ENCODE measurements at places on chromosomes 4 and X. TPM values are rescaled to one million over a fixed set of nuclear protein-coding genes. Genes with fewer than 3 reads are reported as not detected.

SLC49A3 gene
- 2.8 TPM for polyA plus RNA-seq

SSX2 gene
- not detected for polyA plus RNA-seq

DNA sequence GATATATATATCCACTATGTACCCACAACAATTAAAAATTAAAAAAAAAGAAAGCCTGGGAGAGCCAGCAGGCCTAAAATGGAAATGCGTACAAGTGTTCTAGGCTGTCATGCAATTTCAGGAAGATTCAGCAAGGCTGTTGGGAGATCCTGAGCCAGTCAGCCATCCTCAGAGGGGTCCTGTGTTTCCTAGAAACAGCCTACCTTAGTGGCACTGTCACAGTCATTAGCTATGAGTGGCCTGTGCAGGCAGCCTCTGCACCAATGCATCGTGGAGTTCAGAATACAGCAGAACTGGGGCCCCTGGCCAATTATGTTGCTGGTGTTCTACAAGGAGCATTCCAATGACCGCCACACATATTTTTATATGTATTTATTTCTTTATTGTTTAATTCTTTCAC, 21.0 kb upstream of the USP53 start:
- no peak for DNase-seq

GRCh38 chr4:100848841-100849240, 331.0 kb upstream of the EMCN start:
- DNase-seq: no peak

- no peak for DNase-seq
These were observed 24.4 kb upstream of the SLC25A6 start for GRCh38 chrX:1416327-1416784.

- no peak for DNase-seq
These were observed 10.5 kb downstream of the ABLIM2 start for GRCh38 chr4:8148159-8148558.

DNA sequence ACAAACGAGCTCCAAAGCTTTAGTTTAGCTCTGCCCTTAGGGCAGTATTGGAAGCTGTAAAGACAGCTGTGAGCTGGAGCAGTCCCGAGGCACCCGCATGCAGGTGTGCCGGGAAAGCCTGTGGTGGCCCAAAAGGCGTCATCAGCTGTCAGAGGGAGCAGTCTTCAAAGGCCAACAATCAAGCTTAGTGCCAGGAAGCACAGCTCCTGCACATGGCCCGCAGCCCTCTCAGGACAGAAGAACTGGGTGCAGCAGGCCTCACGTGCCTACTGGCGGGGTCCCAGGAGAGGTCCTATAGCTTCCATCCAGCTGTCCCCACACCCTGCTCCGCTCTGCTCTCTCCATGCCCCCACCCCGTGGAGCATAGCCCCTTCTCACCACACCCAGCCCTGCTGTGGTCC, 92.2 kb upstream of the TRIM2 start:
- no peak for DNase-seq
